Adrenal gland (tissue), 19 donors: ENCODE measurements at places on chromosomes 5 and 9. TPM values are rescaled to one million over a fixed set of nuclear protein-coding genes. Genes with fewer than 3 reads are reported as not detected.
A peak's percentile ranks its signal among the peaks of the same experiment; 100 is the strongest.

GRCh38 chr5:59873113-59873512, 20.4 kb downstream of the PDE4D start:
- H3K27ac ChIP-seq = no peak overlapping the region
- no peaks in the 10 kb centered on the region for H3K4me1 ChIP-seq
- no peaks in the 10 kb centered on the region for H3K36me3 ChIP-seq

DNA sequence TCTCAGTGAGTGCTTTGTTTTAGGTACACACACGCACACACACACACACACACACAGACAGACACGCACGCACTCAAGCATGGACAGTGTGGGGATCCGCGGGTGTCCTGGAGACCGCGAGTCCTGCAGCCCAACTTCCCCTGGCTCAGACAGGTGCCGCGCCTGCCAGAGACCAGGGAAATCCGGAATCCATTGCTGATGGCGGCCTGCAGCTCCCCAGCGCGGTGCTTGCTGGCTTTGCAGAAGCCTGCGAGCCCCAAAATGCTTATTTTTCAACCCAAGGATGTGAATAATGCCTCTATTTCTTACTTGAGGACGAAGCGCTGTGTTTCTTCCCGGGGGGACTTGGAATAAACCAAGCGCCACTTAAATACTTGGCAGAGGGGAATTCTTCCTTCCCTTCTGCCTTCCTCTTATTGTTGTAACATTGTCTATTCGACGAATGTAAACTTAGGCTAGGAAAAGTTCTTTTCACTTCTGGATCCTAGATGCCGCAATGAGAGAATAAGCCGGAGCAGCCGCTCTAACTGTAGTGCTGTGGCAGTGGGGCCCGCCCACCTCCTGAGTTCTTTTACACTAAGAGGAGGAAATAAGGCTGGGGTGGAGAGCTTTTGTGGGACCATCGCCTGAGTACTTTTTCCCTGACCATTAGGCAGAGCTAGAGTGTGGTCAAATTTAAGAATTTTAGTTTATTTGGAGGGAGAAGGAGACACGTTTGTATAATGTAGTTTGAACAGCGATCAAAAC, 802 bp downstream of the ITGA2 start:
- peaks cover 19% of the 10 kb centered on the region for H3K4me1 ChIP-seq
- peak overlapping the region; percentile 96 for H3K4me3 ChIP-seq
- no peaks in the 10 kb centered on the region for H3K27me3 ChIP-seq
- H3K27ac ChIP-seq = peak overlapping the region; percentile 71

- no peaks in the 10 kb centered on the region for H3K27me3 ChIP-seq
- H3K27ac ChIP-seq = no peak overlapping the region
- no peaks in the 10 kb centered on the region for H3K36me3 ChIP-seq
- H3K4me1 ChIP-seq = no peaks in the 10 kb centered on the region
- DNase-seq = no peak
These were observed 37.8 kb upstream of the ANKRD34B start for GRCh38 chr5:80607832-80608231.

GRCh38 chr5:107634981-107635848, 35.5 kb downstream of the EFNA5 start:
- no peak overlapping the region for H3K27ac ChIP-seq
- H3K4me1 ChIP-seq = no peaks in the 10 kb centered on the region
- H3K27me3 ChIP-seq = no peaks in the 10 kb centered on the region
- H3K36me3 ChIP-seq = no peaks in the 10 kb centered on the region
- DNase-seq = no peak

GRCh38 chr5:114952876-114953275, 216.8 kb downstream of the TRIM36 start:
- no peak overlapping the region for H3K4me3 ChIP-seq
- no peaks in the 10 kb centered on the region for H3K27me3 ChIP-seq
- no peak for DNase-seq
- no peaks in the 10 kb centered on the region for H3K36me3 ChIP-seq
- H3K4me1 ChIP-seq = peaks cover 6% of the 10 kb centered on the region

DNA sequence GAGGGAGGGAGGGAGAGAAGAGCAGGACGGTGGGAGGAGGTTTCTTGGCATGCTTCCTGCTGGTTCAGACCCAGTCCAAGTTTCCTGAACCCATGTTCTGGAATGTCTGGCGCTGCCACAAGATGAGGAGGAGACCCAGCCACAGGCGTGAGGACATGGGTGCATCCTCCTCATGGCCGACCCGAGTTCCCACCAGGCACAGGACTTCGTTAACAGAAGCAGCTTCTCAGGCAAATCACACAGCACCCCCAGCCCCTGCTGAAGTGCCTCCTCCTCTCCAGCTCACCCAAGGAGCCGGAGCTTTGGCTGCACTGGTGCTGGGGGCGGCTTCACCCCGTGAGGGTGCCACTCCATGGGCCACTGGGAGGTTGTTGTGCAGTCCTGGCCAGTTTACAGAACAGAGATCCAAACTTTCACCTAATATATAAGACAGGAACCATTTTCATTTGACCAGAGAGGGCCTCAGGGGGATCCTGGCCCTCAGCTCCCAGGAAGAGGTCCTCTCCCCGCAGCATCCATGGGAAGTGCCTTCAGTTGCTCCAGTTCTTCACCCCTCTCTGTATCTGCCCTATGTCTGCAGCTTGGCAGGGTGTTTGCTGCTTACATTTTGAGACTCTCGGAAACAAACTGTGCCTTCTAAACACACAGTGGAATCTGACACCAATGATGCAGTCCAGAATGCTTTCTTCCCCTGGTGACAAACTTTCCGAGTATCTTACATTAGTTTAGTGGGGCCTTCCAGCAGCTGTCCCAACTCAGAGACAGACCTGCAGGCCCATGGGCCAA, 10.2 kb upstream of the NKD2 start:
- peak; percentile 16 for DNase-seq
- no peaks in the 10 kb centered on the region for H3K4me1 ChIP-seq
- no peaks in the 10 kb centered on the region for H3K36me3 ChIP-seq

- no peaks in the 10 kb centered on the region for H3K4me1 ChIP-seq
- H3K27ac ChIP-seq = no peak overlapping the region
These were observed 98.6 kb downstream of the GIN1 start for GRCh38 chr5:103021314-103021713.

- H3K27ac ChIP-seq = peak overlapping the region; percentile 83
- no peaks in the 10 kb centered on the region for H3K36me3 ChIP-seq
- H3K4me3 ChIP-seq = peak overlapping the region; percentile 45
- H3K27me3 ChIP-seq = no peaks in the 10 kb centered on the region
- no peaks in the 10 kb centered on the region for H3K4me1 ChIP-seq
These were observed 722 bp downstream of the CDC42SE2 start for GRCh38 chr5:131264451-131265099.

DNA sequence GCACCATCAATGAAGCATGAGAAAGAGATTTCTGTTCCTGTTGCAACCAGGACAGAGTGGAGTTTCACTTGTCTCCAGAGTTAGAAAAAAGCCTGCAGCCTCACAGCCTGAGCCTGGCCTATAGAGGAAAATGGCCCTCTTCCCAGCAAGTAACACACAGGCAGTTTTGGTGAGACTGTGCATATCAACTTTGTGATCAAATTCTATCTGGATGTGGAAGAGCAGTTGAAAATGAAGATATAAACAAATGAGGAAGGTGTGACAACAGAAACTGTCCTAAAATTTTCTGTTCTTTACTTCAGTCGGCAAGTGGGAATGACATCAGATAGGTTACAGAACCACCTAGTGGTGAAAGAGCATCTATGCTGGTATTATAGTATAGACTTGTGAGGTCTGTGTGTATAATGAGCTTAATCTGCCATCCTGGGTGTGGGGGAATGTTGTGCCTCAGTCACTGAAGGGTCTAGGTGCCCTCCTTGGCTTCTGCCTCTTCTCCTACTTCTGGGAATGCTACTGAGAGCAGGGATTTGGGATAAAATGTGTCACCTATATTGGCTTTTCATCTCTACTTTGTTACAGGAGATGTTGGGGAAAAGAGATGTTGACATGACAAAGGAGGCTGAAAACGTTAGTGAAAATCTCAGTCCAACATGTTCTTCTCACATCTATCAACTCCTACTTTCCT, 28.2 kb downstream of the YIPF5 start:
- H3K27me3 ChIP-seq = no peaks in the 10 kb centered on the region
- no peak overlapping the region for H3K27ac ChIP-seq
- no peaks in the 10 kb centered on the region for H3K36me3 ChIP-seq
- DNase-seq = no peak

DNA sequence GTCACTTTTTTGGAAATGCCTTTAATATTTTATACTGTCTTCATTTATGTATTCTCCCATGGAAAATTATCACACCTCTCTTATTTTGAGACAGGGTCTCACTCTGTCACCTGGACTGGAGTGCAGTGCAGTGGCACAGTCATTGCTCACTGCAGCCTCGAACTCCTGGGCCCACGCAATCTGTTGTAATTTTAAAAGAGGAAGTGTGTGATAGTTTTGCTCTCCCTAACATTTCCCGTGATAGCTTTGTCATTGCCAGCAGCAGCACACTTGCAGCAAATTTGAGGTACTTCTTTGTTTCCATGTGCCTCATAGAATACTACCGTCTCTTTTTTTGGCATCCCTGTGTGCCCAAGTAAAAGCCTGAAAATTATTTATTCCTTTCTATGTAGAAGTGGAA, 103.5 kb downstream of the RNF180 start:
- DNase-seq = no peak
- H3K4me3 ChIP-seq = no peak overlapping the region
- no peaks in the 10 kb centered on the region for H3K36me3 ChIP-seq

DNA sequence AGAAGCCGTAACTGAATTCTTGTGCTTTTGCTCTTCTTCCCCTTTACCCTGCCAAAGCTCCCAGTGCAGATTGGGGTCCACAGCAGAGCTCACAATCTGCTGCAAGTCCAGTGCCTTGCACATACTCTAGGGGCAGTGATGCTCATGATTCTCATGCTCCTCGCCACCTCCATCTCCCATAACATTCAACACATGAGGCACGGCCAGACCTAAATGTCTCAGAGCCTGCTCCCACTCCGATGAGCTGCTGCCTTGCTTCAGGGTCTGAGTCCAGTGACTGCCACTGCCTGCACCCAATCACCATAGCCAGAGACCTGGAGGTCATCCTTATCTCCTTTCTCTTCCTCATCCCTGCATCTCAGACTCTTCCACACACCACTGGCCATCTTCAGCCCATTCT, 10.5 kb downstream of the CSF1R start:
- H3K27ac ChIP-seq = no peak overlapping the region
- DNase-seq = no peak
- no peak overlapping the region for H3K4me3 ChIP-seq

IGFBPL1 gene
- 0.23 TPM for total RNA-seq

PSD2 gene
- 0.41 TPM for total RNA-seq

ZFP2 gene
- total RNA-seq = 3.6 TPM

IL33 gene
- 8.2 TPM for total RNA-seq

ELAVL2 gene
- not detected for total RNA-seq

TPRN gene
- total RNA-seq = 19.5 TPM

CBY3 gene
- not detected for total RNA-seq

GPR151 gene
- not detected for total RNA-seq

PAEP gene
- not detected for total RNA-seq

GPX8 gene
- total RNA-seq = 19.7 TPM
